AG04450 (cell line): ENCODE measurements at places on chromosomes 16 and 17.

DNA sequence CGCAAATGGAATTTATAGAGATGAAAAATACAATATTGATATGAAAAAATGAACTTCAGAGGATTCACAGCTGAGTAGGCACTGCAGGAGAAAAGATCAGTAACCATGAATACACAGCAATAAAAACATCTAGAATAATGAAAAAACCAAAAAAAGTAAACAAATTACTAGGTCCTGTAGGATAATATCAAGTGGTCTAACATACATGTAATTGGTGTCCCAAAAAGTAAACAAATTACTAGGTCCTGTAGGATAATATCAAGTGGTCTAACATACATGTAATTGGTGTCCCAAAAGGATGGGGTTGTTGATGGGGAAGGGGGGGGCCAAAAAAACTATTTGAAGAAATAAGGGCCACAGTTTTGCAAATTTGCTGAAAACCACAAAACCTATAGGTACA lies 43.4 kb downstream of the ZNF18 start:
- DNase-seq, result no peak

DNA sequence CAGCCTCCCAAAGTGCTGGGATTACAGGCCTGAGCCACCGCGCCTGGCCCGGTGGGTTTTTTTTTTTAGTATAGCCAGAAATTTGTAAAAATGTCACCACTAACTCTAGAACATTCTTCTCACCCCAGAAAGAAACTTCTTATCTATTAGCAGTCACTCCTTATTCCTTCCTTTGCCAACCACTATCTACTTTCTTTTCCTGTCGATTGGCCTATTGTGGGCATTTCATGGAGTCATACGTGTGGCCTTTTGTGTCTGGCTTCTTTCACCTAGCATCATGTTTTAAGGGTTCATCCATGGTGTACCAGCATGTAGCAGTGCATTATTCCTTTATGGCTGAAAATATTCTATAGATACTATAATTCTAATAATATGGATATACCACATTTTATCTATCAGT lies 3.6 kb downstream of the CYB5D2 start:
- DNase-seq, result no peak

DNA sequence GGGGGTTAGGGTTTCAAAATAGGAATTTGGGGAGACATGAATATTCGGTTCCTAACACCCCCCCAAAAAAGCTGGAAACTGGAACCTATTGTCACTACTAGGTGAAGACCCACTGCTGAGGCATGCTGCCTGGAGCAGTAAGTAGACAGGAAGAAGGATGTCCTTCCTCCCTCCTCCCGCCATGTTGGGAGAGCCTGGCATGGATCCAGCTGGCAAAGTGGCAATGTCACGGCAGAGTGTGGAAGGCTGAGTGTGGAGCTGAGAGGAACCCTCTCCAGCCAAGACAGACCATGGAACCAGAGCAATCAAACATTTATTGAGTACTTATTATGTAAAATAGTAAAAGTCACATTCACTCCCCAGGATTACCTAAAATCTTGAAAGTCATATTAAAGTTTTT lies 49.0 kb downstream of the CCDC182 start:
- no peak for DNase-seq

DNA sequence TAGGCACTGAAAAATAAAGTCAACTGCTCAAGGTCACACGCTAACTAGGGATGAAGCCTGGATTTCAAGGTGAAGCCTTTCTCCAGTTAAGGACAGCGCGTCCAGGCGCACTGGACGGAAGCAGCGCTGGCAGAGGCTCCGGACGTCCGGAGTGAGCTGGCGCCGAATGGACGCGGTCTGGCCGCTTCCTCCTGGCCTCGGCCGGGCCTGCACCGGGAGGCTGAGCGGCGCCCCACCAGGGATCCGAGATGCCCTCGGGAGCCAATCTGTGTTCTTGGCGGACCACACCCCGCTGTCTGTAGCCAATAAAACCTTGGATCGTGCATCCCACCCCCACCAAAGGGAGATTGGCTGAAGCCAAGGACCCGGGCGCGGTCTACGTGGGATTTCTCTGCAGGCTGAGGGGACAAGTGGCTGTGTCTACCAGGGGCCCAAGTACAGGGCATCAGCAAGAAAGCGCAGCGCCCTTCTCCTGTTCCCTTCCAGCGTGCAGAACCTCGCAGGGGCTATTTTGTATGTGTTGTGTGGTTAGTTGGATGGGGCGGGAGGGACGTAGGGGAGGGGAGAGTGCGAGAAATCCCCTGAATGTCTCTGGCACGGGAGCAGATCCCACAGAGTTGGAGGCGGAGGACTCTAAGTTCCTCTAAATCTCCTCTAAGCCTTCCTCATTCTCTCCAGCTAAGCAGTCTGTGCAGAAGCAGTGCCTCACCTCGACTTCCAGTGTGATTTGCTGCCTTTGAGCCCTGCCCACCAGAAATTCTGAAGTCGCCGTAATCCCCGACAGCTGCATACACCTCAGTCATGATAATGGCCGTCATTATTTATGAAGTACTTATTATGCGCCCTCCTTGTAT lies 2.5 kb upstream of the AKAP10 start:
- no peak for DNase-seq

- no peak for DNase-seq
Measured at GRCh38 chr16:85577899-85578598, 35.1 kb upstream of the GSE1 start.

- DNase-seq, result no peak
Measured at GRCh38 chr16:17134586-17134985, 336.2 kb downstream of the XYLT1 start.

GRCh38 chr16:25141648-25142047 lies 30.1 kb downstream of the LCMT1 start:
- DNase-seq, result no peak

- DNase-seq, result no peak
Measured at GRCh38 chr16:68235108-68235886, 630 bp downstream of the ESRP2 start.

- DNase-seq, result no peak
Measured at GRCh38 chr16:71367241-71367976, 8.9 kb downstream of the CALB2 start.

GRCh38 chr17:44557651-44558285 lies 484 bp downstream of the FZD2 start:
- DNase-seq, result no peak

DNA sequence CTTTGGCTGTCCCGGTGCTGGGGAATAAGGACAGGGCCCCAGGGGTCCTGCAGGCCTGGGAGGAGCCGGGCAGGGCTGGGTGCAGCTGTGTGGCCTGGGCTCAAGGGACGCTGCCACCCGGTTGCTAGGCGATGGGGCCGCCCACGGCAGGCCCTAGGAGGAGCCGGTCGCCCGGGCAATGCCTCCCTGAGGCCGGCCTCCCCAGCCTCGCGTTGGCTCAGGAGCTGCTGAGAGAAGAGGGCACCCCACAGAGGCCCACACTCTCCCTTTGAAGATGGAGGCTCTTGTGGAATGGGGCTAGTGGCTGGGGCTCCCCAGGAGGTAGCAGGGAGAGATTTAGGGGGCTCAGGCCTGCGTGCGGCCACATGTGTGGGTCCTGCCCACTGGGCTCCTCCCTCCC lies at the start of gene CIBAR2:
TSS of gene CIBAR2 (minus strand) at position 109 of the 400 bp plus-strand sequence. CDS start 120 bp downstream, outside the sequence.
- DNase-seq, result no peak

DNA sequence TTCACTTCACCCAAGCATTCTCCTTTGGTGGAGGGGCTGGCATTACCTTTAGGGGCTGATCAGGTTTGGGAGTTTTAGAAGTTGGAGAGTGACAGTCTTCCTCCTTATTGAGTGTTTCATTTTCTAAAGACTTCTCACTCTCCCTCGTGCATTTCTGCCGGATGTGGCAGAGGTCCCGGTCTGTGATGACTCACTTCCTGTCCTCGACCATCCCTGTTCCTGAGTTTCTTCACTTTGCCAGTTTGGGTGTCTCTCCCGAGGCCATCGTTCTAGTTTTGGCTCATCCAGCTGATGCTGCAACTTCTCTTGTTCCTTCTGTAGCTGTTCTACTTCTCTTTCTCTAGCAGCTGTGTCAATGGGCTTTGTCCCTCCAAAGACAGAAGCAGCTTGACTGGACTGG lies 104.3 kb downstream of the PHKB start:
- DNase-seq, result no peak

GRCh38 chr17:79400989-79401703 lies 209.7 kb downstream of the RBFOX3 start:
- peak; percentile 7 for DNase-seq

DNA sequence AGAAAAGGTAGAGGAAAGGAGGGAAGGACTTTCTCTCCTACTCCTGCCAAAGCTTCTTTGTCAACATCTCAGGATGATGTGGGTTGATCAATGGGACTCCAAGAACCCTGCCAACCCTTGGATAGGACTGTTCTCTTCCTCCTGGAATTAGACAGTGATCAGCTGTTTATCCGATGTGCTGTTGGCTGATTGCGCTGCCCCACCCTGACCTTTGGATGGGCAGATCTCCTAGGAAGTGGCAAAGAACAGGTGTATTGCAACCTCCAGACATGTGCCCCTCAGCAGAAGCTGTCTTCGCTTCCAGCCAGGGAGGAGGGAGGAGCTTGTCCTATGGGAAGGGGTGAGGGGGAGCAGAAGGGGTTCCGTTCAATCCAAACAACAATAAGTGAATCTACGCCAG lies 30.5 kb downstream of the SLC5A11 start:
- no peak for DNase-seq

GRCh38 chr17:82477934-82478333 lies 19.4 kb downstream of the NARF start:
- no peak for DNase-seq

GRCh38 chr17:56742601-56743000 lies 91.1 kb downstream of the C17orf67 start:
- no peak for DNase-seq

GRCh38 chr16:22886927-22887326 lies 73.0 kb downstream of the HS3ST2 start:
- no peak for DNase-seq

- no peak for DNase-seq
Measured at GRCh38 chr16:82848013-82848412, 221.2 kb downstream of the CDH13 start.

DNA sequence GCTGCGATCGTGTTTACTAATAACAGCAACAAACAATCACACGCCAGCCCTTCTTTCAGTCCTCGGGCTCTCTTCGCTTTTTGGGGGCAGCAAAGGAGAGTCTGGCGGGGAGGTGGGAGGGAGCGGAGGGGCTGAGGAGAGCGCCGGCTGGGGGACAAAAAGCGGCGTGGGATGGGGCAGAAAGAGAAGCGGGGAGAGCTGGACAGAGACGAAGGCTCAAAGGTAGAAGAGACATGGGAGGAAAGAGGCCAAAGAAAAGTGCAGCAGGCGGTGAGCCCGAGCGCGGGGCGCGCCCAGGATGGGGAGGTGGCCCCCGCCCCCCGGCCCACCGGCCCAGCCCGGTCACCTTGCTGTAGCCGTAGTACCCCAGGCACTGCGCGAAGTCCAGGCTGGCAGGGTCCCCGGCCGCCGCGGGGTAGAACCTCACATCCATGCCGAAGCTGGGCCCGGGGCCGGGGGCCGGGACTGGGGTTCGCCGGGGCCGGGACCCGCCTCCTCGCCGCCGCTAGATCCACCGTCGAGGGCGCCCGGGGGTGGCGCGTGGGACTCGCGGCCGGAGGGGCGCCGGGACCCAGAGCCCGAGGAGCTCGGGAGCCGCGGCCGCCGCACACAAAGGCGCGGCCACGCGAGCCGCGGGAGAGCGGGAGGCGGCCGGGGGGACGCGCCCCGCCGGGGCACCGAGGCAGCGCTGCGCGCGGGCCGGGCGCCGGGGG lies 496 bp downstream of the TOX3 start:
- DNase-seq, result no peak

DNA sequence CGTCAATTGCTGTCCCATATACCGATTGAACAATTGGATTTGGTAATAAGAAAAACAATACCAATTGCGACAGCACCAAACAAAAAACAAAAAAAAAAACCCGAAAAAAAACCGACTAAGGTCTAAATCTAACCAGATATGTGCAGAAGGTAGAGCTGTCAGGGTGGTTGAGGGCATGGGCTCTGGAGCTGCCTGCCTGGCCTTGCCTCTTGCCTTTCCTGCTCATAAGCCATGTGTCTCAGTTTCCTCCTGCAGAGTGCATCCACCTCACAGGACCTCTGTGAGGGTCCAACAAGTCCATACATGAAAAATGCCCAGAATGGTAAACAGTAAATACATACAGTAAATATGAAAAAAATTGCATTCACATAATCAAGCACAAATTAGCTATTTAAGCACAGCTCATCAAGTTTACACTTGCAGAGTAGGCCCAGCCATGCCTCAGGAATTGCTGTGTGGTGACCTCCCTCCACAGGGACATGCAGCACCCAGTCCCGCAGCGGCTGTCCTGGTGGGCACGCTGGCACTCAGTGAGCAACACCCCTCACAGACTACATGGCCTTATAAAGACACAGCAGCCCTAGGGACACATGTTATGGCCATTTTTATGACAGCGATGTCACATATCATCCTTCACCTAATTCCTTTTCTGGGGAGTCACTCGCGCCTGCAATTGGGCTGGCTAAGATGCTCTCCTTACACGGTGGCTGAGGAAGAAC lies 17.9 kb downstream of the TBC1D28 start:
- no peak for DNase-seq

GRCh38 chr16:75550211-75550662 lies 5.8 kb downstream of the TMEM231 start:
- no peak for DNase-seq

DNA sequence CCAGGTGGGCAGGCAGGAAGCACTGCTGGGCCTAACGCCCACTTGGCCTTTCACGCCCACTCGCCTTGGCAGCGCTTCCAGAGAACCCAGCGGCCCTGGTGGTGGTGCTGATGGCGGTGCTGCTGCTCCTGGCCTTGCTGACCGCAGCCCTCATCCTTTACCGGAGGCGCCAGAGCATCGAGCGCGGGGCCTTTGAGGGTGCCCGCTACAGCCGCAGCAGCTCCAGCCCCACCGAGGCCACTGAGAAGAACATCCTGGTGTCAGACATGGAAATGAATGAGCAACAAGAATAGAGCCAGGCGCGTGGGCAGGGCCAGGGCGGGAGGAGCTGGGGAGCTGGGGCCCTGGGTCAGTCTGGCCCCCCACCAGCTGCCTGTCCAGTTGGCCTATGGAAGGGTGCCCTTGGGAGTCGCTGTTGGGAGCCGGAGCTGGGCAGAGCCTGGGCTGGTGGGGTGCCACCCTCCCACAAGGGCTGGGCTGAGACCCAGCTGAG lies 64.7 kb downstream of the MRC2 start:
- no peak for DNase-seq

DNA sequence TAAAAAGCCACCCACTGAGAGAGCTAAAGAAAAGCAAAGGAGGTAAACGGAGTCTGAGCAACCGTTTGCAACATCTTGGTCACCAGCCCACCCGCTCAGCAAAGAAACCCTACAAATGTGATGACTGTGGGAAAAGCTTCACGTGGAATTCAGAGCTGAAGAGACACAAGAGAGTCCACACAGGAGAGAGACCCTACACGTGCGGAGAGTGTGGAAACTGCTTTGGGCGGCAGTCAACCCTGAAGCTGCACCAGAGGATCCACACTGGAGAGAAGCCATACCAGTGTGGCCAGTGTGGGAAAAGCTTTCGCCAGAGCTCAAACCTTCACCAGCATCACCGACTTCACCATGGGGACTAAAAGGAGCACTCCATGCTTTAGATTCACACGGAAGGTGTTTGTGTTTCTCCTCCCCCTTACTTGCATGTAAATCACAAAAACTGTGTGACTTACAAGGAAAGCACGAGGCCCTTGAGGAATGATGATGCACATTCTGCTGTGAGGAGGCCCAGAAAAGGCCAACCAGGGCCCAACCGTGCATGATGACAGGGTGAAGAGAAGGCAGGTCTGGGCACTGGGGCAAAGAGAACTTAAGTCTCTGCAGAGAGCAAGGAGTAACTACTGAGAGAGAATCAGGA lies 7.7 kb downstream of the ZNF174 start:
- DNase-seq, result no peak
